ENCODE measurements at places on chromosomes 13 and 19.

DNA sequence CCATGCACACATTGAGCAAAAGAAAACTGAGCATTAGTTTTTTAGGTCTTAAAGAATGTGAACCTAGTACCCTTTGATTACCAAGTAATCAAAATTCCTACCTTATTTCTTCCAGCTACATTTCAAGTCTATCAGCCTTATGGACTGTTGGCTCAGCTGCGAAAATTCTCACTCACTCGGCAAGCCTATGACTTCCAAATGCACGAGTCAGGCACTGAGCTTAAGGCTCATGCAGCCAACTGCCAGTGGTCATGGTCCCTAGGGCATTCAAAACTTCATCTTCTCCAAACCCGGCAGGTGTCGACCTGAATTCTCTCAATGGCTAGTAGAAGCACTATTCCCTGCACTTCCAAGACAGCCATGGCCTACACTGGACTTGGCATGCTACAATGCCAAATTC is 41.2 kb downstream of the RUBCNL start:
- no peak for DNase-seq

GRCh38 chr13:32748305-32748704 is 162.1 kb downstream of the PDS5B start:
- no peak for DNase-seq

DNA sequence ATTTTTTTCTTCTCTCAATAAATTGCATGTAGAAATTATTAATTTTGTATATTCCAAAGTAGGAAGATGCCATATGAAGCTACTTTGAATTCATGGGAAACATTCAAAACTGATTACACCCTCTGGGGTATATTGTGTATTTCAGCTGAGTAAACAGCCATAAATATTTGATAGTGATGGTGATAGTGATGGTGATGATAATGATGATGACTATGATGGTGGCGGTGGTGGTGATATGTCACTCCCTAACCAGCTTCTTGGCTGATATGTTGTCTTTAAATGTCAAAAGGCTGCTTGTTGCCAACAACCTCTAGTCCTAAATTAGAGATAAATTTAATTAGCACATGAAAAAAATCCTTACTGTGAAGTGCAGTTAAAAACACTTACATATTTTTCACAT is 102.0 kb downstream of the LRCH1 start:
- no peak for DNase-seq

- no peak for DNase-seq
These were observed 58.5 kb downstream of the POSTN start for GRCh38 chr13:37539976-37540605.

DNA sequence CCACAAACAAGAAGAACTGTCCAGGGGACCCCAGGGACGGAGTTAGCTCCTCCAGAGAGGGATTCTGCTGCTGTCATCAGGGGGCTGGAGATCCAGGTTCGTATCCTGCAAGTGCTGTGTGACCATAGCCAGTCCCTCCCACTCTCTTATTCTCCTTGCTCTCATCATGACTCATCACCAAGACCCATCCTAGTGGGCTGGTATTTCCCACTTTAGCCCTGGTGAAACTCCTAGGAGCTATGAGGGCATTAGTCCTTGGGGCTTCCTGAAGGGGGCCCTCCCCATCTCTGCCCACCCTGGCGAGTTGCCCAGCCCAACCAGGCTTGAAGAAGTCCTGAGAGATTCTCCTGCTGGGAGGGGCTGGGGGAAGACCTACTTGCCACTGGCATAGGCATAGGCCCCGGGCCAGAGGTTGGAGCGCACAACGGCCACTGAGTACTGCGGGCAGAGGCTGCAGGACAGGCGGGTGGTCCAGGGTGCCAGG is 7.5 kb upstream of the DMWD start:
- no peak for DNase-seq

DNA sequence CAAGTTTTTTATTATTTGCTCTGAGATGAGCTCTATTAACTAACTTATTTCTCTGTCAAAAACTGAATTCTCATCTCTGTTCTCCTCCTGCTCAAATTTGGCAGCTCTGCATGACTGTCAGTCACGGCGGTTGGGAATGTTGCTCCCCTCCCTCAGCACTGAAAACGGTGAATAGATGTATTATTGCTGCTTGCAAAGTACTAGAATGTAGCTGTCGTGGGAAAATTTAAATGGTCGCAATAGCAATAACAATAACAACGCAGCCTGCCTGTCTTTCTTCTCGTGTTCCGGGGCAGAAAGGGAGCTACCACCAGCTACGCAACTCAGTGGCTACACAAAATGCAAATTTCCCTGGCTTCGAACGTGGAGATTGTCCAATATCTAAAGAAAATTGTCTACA is 125.6 kb upstream of the FRY start:
- no peak for DNase-seq

GRCh38 chr19:46471116-46471733 is at the start of gene PNMA8A:
TSS of gene PNMA8A (minus strand) at chr19:46471563. CDS start at chr19:46471035, 528 bp downstream.
- DNase-seq, result no peak
